ENCODE measurements at places on chromosomes 16 and 17.

DNA sequence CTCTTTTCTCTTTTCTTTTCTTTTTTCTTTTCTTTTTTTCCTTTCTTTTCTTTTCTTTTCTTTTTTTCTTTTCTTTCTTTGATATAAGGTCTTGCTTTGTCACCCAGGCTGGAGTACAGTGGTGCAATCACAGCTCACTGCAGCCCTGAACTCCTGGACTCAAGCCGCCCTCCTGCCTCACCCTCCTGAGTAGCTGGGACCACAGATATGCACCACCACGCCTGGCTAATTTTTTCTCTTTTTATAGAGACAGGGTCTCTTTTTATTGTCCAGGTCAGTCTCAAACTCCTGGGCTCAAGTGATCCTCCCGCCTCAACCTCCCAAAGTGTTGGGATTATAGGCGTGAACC lies 145.8 kb downstream of the IRX3 start:
- DNase-seq, result no peak

- DNase-seq, result no peak
Observed at GRCh38 chr16:53082509-53082908, 27.7 kb downstream of the CHD9 start.

DNA sequence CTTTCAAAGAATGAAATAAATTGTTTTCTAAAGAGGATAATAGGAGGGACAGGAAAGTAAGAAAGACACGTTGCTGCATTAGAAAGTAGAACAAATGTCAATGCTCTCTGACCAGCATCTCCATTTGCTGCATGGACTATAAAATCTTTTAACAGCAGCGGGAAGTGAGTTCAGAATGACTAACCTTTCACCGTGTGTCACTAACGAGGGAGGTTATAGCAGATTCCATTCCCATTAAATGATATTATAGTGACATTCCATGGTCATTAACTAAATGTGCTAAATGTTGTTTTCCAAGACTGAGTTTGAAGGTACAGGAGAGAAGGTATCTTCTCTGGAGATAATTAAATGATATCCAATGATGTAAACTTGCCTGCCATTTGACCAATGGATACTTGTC lies 127.1 kb upstream of the HS3ST3A1 start:
- no peak for DNase-seq

- DNase-seq, result no peak
Observed at GRCh38 chr17:69485251-69485661, 70.8 kb downstream of the MAP2K6 start.

DNA sequence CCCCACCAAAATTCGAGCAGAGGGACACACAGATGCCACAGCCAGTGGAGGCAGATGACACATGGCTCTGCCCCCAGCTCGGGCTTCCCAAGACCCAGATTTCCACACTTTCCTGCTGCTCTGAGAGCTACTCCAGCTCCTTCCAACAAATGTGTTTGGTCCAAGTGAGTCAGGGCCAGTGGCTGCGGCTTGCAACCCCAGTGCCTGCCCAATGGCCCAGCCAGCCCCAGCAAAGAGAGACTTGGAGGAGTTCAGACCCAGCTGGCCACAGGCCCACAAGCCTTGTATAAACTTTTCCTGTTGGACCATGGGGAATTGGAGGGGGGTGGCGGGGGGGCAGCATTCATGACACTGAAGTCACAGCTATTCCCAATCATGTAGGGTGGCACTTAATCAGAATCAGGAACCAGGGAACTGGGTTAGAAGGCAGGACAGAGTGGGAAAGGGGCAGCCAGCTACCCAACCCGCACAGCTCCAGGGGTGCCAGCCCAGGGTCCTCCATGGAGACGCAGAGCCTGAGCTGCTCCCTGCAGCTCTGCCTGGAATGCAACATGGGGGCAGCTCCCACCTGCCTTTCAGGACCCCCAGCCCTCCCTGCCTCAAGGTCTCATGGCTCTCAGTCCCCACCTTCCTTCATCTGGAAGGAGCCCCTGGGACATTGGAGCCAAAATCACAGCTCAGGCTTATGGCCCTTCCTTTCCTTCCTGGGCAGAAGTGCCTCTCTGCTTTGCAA lies 17.5 kb upstream of the C16orf78 start:
- DNase-seq, result no peak

- DNase-seq, result no peak
Observed at GRCh38 chr17:55577687-55578086, 66.4 kb upstream of the SMIM36 start.

DNA sequence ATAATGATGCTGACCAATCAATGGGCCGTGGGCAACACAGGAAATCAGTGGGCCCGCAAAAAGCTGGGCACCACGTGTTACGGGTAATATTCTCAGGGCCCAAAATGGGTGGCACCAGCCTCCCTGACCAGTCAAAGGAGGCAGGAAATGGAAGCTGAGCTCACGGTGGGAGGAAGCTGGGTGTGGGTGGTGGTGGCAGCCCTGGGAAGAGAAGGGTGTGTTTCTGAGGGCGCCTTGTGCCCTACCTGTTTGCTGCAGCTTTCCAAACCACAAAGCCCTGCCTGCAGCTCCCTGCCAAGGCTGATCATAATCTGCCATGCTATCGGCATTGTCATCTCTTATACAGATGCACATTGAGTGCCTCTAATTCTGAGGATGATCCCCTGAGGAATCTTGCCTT lies 457.9 kb downstream of the SLC39A11 start:
- no peak for DNase-seq

- no peak for DNase-seq
Observed at GRCh38 chr16:85619101-85619891, 6.2 kb downstream of the GSE1 start.

DNA sequence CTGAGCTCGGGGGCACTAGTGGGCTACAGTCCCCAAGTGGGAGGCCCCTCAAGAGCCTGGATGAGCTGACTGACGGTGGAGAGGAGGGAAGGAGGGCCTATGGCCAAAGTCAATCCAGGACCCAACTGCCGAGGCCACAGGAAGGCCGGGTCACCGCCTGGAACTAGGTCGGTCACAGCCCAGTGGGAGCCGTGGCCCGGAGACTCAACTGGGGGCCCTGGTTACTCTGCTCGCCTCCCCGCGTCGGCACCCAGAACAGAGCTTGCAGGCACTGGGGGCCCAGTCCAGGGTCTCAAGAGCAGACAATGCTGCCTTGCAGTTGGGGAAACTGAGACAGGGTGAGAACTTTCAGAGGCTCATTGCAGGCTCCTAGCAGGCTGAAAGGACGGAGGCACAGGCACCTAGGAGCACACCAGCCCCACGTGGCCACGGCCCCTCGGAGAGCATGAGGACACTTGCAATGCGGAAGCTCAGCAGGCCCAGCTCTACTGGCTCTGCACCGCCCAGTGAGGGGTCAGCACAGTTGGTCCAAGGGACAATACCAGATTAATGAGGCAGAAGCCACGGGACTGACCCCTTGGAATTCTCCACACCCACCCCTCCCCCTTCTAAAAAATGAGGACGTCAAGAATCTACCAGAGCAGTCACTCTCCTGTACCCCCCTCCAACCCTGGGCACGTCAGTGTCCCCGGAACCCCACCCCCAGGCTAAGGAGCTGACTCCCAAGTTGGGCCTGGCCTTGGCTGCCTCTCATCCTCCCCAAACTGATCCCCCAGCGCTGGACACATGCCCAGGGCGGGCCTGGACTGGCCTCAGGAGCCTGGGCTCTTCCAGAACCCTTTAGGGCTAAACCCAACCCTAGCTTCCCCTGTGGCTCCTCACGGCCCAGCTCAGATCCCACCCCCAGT lies 2.2 kb downstream of the HS3ST6 start:
- no peak for DNase-seq

DNA sequence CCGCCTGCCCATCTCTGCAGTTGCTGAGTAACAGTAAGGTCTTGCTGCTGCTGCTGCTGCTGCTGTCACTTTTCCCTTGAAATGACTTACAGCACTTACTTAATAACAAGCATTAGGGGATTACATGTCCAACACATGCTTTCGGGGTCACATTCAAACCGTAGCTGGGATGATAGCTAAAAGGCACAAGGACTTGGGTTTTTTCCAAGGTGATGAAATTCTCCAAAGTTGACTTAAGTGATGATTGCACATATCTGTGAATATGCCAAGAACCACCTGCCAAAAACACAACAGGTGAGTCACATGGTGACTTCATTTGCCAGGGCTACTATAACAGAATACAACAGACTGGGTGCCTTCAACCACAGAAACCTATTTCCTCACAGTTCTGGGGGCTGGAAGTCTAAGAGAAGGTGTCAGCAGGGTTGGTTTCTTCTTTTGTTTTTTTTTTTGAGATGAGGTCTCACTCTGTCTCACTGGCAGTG lies 121.9 kb upstream of the TNRC6C start:
- DNase-seq, result no peak

DNA sequence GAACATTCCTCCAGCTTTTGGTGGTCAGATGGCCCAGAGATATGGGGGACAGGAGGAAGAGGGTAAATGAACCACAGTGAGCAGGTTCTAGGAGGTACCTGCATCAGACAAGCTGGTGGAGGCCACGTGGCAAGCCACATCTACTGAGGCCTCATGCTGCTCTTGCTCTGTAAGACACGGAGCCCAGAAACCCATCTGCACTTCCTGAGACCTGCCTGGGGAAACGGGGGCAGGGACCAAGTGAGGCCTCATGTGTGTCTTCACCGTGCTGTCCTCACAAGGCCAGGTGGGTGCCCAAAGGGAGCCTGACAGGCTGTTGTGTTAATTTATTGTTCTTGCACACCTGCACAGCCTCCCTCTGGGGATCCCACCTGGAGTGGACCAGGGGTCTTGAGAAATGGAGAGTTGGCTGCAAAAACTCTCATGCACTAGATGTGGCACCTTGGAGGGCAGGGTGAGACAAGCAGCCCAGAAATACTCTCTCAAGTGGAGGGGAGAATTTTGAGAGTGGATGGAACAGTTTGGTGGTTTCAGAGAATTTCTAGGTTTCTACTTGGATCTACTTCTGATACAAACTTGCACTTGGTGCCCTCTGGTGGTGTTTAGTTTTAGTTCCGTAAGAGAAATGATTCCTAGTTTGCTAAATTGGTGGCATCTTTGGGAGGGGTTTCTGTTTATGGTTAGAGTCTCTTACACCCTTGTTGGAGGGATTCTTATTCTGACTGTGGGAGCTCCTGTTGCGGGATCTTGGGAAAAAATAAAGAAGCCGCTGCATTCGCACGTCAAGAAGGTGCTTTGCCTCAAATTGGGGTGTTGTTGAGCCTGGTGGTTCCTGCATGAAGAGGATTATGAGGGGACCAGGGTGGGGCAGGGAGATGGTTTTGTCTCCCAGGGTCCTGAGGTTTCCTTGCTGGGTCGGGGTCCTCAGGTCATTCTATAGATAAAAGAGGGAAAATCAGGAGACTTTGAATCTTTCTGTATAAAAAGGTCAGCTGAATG lies 47.5 kb downstream of the SLC6A2 start:
- DNase-seq, result peak; percentile 33

- DNase-seq, result no peak
Observed at GRCh38 chr16:8685617-8686016, 11.2 kb downstream of the ABAT start.

- no peak for DNase-seq
Observed at GRCh38 chr17:77345260-77345910, 204.6 kb downstream of the SEC14L1 start.

DNA sequence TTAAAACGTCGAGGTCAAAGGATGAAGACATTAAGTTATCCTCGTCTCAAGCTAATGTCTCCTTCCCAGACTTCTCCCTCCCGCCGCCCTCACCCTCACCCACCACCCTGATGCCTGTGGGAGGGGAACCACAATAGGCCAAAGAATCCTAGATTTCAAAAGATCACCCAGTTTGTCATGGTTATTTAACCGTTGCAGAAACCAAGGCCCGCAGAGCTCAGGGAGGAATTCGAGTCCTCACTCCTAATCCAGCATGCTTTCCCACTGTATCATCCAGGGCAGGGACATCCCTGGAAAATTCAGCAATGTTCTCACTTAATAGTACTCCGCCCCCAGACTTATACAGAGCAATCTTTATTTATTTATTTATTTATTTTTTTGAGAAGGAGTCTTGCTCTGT lies 41.8 kb upstream of the MYH10 start:
- DNase-seq, result no peak

GRCh38 chr16:88883946-88884345 lies 17.5 kb upstream of the PABPN1L start:
- no peak for DNase-seq

DNA sequence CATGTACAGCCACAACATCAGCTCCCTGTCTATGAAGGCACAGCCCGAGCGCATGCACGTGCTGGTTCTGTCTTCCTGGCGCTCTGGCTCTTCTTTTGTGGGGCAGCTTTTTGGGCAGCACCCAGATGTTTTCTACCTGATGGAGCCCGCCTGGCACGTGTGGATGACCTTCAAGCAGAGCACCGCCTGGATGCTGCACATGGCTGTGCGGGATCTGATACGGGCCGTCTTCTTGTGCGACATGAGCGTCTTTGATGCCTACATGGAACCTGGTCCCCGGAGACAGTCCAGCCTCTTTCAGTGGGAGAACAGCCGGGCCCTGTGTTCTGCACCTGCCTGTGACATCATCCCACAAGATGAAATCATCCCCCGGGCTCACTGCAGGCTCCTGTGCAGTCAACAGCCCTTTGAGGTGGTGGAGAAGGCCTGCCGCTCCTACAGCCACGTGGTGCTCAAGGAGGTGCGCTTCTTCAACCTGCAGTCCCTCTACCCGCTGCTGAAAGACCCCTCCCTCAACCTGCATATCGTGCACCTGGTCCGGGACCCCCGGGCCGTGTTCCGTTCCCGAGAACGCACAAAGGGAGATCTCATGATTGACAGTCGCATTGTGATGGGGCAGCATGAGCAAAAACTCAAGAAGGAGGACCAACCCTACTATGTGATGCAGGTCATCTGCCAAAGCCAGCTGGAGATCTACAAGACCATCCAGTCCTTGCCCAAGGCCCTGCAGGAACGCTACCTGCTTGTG lies 10.7 kb downstream of the CHST4 start:
- no peak for DNase-seq

- no peak for DNase-seq
Observed at GRCh38 chr17:36641331-36641876, 40.0 kb downstream of the MRM1 start.

- no peak for DNase-seq
Observed at GRCh38 chr16:50494501-50495491, 53.4 kb upstream of the NKD1 start.

GRCh38 chr17:76353004-76353598 lies 615 bp downstream of the PRPSAP1 start:
- DNase-seq, result no peak

DNA sequence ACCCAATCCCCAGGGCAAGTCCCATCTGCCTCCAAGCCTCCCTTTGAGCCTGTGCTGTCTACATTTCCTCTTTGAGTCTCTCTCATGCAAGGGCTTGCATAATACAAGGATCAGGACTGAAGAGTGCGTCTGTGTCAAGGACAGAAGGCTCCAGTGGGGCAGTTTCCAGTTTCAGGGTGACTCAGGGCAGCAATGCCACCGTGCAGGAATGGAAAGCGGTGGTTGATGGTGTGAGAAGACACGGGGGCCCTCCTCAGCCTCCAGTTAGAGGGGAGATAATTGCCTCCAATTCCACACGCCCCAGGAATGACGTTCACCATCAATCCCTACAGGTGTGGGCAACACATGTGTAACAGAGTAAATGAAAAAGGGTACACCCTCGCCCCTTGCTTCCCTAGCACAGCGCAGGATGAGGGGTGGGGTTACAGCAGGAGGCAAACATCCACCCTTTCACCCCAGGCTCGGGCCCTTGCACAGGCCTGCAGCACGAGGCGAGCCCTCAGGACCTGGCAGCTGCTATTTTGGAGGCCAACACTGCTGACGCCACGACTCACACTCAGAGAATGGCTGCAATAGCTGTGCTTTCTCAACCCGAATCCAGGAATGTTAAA lies 24.8 kb upstream of the SLC25A19 start:
- no peak for DNase-seq

Data from HFF-Myc (cell line).